Vein endothelial cell (primary cell): ENCODE measurements at places on chromosomes 7 and 10. TPM values are rescaled to one million over a fixed set of nuclear protein-coding genes. Genes with fewer than 3 reads are reported as not detected.

The MCU gene
- total RNA-seq = 31.7 and 32.7 TPM in 2 replicates

The ANXA8L1 gene
- 0.19 TPM in 1 of 2 replicates, not detected in the other for total RNA-seq

The LIPN gene
- not detected in 2 replicates for total RNA-seq

The ACBD7 gene
- 0.65 and 1.9 TPM in 2 replicates for total RNA-seq

The PTPN20 gene
- total RNA-seq = 0.19 and 0.33 TPM in 2 replicates

The MALRD1 gene
- not detected in 2 replicates for total RNA-seq

The MNX1 gene
- total RNA-seq = not detected in 2 replicates

The TAS2R5 gene
- 0.65 and 1.5 TPM in 2 replicates for total RNA-seq

The PAPOLB gene
- 0.10 TPM in 1 of 2 replicates, not detected in the other for total RNA-seq

The ATOH7 gene
- total RNA-seq = not detected in 2 replicates

The FGL2 gene
- under 0.01 TPM in 1 of 2 replicates, not detected in the other for total RNA-seq

The ASZ1 gene
- total RNA-seq = not detected in 2 replicates

The ADRA2A gene
- total RNA-seq = 0.19 and 0.98 TPM in 2 replicates

The CHST15 gene
- total RNA-seq = 71.8 and 88.5 TPM in 2 replicates

The NRBF2 gene
- total RNA-seq = 20.9 and 23.4 TPM in 2 replicates

The ABLIM1 gene
- 198 and 282 TPM in 2 replicates for total RNA-seq

The SLC26A5 gene
- 0.33 and 0.38 TPM in 2 replicates for total RNA-seq

The TRIM4 gene
- total RNA-seq = 19.8 and 22.2 TPM in 2 replicates

The RGR gene
- not detected in 2 replicates for total RNA-seq

The TDRD1 gene
- under 0.01 TPM in 1 of 2 replicates, not detected in the other for total RNA-seq

The ACHE gene
- 1.1 and 2.0 TPM in 2 replicates for total RNA-seq

The HMX2 gene
- total RNA-seq = not detected in 2 replicates

The RASA4 gene
- 11.1 and 30.4 TPM in 2 replicates for total RNA-seq

The SH2B2 gene
- 1.4 and 1.6 TPM in 2 replicates for total RNA-seq

The PPP1R17 gene
- total RNA-seq = not detected in 2 replicates

The DBF4 gene
- 14.7 and 29.2 TPM in 2 replicates for total RNA-seq

The FZD1 gene
- total RNA-seq = 7.2 and 7.8 TPM in 2 replicates
